Substantia nigra (tissue), 51 donors: ENCODE measurements at places on chromosomes 4 and X.

DNA sequence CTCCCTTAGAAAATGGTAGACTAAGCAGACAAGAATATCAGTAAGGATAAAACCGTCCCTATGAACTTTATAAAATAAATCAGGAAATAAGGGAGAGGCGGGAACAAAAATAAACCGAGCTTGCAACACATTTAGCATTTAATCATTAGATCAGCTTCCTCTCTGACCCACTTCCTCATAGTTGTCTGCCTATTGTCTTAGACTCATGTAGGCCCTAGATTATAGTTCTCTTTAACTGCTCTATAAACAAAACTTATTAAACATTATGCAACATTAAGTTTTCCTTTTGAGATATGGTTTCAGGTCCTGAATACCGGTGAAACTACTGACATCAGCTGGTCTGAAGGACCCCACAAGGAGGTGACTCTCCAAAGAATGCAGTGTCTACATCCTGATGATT lies 15.8 kb upstream of the SRD5A3 start:
- no peak for DNase-seq

GRCh38 chr4:113467581-113467980 lies 294.0 kb downstream of the CAMK2D start:
- no peak for DNase-seq

GRCh38 chr4:105140684-105141490 lies 5.8 kb upstream of the TET2 start:
- DNase-seq, result no peak

DNA sequence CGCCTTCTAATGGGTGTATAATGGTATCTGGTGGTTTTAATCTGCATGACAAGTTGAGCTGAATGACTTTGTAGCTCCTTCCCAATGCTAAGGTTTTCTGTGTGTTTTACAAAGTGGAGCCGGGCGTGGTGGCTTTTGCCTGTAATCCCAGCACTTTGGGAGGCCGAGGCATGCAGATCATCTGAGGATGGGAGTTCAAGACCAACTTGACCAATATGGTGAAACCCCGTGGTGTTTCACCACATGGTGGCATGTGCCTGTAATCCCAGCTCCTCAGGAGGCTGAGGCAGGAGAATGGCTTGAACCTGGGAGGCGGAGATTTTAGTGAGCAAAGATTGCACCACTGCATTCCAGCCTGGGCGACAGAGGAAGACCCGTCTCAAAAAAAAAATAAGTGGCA lies 28.9 kb downstream of the ARFIP1 start:
- no peak for DNase-seq

DNA sequence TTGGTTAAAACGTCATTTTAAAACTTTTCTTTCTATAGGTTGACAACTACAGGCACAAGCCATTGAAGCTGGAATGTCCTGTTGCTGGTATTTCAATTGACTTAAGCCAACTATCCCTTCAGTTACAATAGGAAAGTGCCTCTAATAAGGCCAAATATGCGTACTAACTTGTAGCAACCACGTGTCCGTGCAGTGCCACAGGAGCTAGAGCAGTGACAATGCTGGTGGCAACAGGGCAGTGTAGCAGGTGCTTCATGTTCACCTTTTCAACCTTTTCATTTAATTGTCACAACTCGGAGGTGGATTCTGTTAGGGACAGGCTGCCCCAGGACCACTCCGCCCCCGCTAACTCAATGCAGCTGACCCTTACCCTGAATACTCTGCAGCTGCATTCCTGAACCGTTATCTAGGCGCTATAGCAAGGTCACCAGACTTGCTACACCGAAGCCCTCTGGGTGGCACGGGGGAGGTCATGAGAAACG lies 37.7 kb downstream of the ERVMER34-1 start:
- DNase-seq, result no peak

- no peak for DNase-seq
Observed at GRCh38 chr4:177809791-177810190, 367.6 kb upstream of the AGA start.

- DNase-seq, result no peak
Observed at GRCh38 chr4:107572281-107572680, 147.8 kb downstream of the PAPSS1 start.

DNA sequence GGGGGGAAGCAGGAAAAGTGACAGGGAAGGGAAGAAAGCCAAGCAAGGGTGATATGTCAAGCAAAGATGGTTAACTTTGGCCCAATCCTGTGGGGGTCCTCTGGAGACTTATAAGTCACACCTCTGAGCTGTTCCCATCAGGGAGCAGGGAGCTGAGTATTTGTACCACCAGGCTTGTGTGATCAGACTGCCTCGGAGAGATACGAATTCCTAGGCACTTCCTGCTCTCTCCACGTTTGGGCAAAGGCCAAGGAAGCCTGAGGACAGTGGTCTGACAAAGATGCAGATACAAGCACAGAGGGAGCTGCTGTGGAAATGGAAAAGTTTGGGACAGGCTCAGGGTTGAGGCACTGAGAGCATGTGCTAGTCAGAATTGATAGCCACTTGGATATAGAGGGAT lies 10.4 kb upstream of the PPP3CA start:
- DNase-seq, result no peak

- no peak for DNase-seq
Observed at GRCh38 chr4:138977524-138977923, 38.1 kb upstream of the NOCT start.

- no peak for DNase-seq
Observed at GRCh38 chr4:11402192-11402591, 26.5 kb downstream of the HS3ST1 start.

- no peak for DNase-seq
Observed at GRCh38 chr4:89422441-89422990, 114.9 kb upstream of the GPRIN3 start.

DNA sequence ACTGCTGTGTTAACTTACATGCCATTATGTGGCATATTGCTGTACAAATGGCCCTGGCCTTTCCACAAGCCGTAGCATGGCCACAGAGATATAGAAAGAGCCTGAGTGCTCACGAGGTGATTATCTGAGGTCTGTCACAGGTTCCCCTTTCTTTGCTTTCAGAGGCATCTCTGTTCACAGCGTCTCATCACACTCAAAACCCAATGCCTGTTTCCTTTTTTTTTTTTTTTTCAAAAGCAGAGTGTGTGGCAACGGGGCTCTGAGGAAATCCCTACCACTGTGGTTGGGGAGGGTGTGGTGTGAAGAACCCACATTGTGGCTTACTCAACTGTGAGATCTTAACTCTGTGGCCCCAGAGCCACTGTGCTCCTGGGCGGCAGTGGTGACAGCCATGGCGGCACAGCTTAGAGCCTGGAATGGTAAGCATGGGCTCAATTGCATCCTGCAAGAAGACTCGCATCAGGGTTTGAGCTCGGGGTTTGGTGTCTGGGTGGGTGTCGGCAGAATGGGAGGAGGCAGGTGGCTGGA lies 30.8 kb downstream of the RTL5 start:
- DNase-seq, result no peak

DNA sequence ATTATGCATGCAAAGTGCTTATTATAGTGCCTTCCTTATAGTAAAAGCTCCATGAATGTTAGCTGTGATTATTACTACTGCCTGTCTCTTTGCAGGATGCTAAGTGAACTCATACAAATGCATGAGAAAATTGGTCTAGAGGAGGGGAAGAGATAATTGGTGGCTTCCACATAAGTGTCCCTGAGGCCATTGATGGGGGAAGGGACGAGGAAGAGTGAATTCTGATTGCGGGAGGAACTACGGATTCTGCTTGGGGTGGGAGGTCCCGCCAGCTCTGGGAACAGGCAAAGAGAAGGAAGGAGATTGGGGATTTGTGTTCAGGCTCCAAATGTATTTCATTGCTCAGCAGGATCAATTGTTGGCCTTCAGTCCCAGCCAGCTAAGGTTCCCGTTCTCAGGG lies 11.6 kb upstream of the ARHGAP36 start:
- no peak for DNase-seq

GRCh38 chr4:119667802-119668201 lies 39.2 kb upstream of the PDE5A start:
- DNase-seq, result no peak

GRCh38 chr4:81790477-81790876 lies 318.8 kb upstream of the RASGEF1B start:
- DNase-seq, result no peak

- DNase-seq, result no peak
Observed at GRCh38 chrX:132127743-132128142, at the start of gene FRMD7. TSS of gene FRMD7 (minus strand) at chrX:132128020. CDS start at chrX:132127844, 176 bp downstream.

- DNase-seq, result no peak
Observed at GRCh38 chr4:19694812-19695211, 556.9 kb upstream of the SLIT2 start.

DNA sequence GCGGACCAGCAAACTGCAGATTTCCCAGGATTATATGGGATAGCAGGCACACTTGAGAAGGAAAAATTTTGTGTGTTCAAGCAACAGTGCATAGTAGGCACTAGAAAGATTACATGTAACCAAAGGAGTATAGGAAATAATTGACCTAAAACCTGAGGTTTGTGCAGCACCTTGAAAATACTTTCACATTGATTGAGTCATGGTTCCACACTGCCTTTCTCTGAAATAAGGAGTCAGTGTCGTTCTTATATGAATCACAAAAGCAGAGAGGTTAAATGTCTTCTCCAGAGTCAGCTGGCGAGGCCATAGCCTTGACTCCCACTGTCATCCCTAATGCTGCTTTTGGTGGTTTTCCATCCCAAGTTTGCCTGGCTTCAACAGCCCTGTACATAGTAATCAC lies 138.9 kb downstream of the SOWAHB start:
- no peak for DNase-seq

- no peak for DNase-seq
Observed at GRCh38 chr4:111847296-111848008, 297.8 kb upstream of the FAM241A start.
